COLO829 (cell line): ENCODE measurements at places on chromosomes 16 and 17.

DNA sequence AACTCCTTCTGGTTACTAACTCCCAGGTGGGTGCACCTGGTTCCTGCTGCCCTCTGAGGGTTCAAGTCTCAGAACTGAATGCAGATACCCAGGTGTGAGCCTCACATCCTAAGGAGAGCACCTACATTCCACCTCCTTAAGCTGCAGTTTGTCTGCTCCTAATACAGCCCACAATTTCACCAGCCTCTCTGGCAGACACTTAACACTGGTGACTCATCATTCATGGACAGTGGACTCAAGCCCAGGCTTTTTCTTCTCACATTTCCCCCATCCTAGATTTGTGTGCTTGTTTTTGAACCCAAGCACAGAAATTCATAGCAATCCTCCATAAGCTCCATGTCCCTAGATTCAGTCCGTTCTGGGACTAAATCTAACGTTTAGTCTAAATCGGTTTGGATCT is 7.0 kb upstream of the MAF start:
- peak; percentile 52 for DNase-seq

GRCh38 chr16:23072084-23072599 is 77.1 kb downstream of the USP31 start:
- peak; percentile 40 for DNase-seq

GRCh38 chr16:71811261-71811803 is 2.7 kb upstream of the AP1G1 start:
- DNase-seq: no peak

DNA sequence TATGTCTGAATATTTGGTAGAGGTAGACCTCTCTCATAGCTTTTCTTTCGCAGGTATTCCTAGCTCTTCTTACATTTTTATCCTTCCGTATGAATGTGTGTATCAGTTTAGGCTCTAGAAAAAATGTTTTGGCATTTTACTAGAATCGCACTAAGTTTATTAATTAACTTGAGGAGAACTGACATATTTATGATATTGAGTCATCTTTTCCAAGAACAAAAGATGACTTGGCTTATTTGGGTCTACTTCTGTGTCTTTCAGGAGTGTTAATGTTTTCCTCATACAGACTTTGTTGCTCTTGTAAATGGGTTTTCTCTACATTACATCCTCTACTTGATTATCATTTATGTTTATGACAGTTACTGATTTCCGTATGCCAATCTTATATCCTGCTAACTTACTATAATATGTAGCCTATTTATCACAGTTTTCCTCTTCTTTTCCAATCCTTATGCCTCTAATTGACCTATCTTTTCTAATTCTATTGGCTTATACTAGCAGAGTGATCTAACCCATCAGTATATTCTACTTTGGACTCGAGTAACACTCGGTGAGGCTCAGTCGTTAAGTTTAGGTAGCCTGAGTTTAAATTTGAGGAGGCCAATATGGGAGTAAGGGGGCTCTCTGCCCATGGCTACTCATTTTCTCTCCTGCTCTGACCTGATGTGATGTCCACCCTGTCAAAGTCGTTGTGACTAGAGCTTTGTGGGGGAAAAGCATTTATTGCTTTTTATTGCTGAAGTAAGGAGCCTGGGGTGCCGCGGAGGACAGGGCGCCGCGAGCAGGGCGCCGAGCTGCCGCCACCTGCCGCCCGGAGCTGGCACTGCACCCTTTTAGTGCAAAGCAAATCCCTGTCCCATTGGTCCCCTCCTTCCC is 20.0 kb downstream of the ST6GALNAC1 start:
- peak; percentile 70 for DNase-seq

DNA sequence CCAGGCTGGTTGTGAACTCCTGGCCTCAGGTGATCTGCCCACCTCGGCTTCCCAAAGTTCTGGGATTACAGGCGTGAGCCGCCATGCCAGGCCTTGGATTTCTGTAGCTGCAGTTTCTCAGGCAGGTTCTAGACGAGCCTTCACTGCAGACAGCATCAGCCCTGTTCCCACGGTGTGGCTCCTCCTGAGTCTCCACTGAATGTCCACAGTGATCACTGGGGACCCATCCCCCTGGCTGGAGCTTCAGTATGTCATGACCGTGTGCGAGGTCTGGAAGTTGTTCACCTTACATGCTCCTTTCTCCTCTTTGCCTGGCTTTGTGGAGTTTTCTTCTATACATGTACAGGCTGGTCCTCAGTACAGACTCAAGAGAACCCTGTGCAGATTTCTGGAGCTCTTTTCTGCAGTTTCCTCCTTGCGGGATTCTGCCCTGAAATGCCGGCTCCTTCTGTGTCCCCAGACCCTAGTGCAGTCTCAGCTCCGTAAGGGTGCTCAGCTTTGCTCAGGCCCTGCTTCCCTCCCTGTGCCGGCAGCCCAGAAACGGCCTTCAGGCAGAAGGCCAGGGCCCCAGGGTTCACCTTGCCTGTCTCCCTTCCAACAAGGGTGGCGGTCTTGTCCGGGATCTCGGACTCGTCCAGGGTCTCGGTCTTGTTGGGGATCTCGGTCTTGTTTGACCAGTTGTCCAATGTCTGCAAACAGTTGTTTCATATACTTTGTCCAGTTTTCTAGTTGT is 14.3 kb upstream of the FASN start:
- DNase-seq: no peak

- DNase-seq: no peak
Observed at GRCh38 chr16:2774161-2774891, 2.8 kb downstream of the ELOB start.

DNA sequence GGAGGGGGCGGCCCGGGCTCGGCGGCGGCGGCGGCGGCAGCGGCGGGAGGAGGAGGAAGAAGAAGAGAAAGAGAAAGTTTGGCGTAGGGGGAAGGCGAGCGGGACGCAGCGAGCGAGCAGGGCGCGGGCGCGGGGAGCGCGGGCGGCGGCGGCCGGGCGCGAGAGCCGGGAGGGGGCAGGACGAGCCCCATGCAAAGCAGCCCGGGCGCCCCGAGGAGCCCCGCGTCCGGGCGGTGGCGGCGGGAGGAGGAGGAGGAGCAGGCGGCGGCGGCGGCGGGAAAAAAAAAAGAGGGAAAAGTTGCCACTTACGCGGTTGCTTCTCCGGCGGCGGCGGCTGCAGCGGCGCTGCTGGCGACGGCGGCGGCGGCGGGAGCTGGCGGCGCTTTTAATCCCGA is 10.3 kb upstream of the ZFHX3 start:
- DNase-seq: no peak

DNA sequence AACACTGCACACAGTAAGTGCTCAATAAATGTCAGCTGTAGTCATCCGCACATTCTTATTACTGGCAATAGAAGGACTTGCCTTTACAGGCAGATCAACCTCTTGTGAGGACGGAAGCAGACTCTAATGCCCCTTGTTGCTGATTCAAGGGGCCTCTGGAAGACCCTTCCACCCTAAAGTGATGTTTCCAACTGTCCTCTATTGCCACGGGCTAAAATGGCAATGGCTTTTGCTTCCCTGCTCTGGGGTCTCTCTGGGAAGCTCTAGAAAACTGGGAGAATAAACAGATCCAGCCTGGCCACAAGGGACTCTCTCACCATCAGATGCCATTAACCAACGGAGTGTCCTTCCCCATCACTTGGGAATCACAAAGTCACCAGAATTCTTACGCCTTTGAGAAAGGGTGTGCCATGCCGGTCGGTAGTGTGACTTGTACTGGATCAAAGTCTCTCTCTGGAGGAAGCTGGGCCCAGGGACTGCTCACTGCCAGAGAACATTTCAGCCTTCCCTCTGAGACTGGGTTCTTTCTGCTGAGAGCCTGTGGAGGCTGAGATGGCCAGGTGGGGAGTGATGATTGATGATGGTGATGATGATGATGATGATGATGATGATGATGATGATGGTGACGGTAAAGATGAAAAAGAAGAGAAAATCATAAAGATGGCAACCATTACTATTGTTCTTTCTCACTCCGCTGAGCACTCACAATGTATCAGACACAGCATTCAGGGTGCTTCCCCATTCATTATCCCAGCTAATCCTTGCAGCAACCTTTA is 146.8 kb downstream of the CYLD start:
- no peak for DNase-seq

GRCh38 chr16:21189311-21189710 is 22.1 kb downstream of the ZP2 start:
- DNase-seq: no peak

DNA sequence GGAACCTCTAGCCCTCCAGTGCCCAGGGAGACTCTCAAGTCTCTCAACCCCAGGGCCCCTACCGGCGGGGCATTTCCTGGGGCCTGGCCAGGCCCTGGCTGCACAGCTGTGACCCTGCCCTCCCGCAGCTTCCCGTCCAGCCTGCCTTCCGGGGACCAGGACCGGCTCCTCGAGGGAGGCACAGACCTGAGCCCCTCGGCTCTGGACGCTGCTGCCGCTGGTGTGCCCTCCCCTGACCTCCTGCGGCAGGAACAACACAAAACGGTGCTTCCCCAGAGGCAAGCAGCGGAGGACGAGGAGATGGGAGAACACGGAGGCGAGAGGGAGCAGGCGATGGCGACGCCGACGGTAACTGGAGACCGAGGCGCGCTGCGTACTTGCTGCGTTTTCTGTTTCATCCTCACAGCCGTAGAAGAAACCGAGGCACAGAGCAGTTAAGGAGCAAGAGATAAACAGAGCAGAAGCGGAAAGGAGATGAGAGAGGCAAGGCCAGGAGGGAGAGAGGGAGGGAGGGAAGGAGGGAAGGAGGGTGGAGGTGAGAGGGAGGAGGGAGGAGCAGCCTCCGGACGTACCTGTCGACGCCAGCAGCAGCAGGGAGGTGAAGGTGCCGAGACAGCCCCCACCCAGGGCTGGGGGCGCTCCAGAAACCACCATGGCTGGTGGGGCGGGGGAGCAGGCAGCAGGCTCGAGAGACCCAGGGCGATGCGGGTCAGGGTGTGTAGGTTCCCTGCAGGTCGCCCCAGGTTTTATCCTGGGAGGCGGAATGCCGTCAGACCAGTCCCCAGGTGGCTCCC is at the start of gene PRSS22:
Gene PRSS22, minus strand, starts transcription at position 720 of the 794 bp plus-strand sequence. Its CDS starts 66 bp downstream, at position 654.
- no peak for DNase-seq

GRCh38 chr16:84607694-84608093 is 10.2 kb downstream of the COTL1 start:
- no peak for DNase-seq

DNA sequence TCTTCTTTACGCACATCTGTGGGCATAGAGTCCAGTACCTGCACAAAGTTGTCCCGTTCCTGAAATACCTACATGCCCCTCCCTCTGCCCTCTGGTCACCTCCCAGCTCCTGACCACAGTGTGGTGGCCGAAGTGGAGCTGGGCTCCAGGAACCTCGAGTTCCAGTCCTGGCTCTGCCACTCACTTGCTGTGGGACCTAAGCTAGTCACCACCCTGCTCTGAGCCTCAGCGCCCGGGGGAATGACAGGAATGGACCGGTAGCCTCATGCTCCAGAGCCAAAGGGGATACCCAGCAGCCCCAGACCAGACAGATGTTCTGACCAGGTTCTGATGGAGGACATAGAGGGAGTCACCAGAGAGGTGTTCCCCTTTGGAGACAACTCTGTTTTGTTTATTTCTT is 26.7 kb upstream of the ITGA3 start:
- no peak for DNase-seq

DNA sequence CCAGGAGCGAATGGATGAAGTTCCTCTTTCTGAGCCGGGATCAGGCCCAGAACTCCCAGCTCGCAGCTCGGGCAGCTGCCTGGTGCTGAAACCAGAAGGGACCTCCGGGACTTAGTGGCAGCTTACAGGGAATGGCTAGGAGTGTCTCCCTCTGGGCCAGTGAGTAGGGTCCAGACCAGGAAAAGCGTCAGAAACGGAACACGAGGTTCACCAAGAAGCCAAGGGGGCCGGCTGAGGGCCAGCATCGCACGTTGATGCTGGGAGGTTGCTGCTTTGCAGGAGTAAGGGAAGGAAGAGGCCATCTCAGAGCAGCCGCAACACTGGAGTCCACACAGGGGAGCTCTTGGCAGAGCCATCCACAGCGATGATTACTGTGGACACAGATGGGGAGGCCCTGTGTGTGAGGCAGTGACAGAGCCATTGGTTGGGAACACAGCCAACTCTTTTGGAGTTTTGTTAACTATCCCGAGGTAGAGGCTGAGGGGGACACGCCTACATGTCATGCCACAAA is 74.0 kb upstream of the CREBBP start:
- DNase-seq: no peak

- no peak for DNase-seq
Observed at GRCh38 chr17:39921323-39921722, 2.9 kb upstream of the GSDMB start.

GRCh38 chr16:9008601-9009260 is 45.0 kb upstream of the USP7 start:
- DNase-seq: peak; percentile 72

DNA sequence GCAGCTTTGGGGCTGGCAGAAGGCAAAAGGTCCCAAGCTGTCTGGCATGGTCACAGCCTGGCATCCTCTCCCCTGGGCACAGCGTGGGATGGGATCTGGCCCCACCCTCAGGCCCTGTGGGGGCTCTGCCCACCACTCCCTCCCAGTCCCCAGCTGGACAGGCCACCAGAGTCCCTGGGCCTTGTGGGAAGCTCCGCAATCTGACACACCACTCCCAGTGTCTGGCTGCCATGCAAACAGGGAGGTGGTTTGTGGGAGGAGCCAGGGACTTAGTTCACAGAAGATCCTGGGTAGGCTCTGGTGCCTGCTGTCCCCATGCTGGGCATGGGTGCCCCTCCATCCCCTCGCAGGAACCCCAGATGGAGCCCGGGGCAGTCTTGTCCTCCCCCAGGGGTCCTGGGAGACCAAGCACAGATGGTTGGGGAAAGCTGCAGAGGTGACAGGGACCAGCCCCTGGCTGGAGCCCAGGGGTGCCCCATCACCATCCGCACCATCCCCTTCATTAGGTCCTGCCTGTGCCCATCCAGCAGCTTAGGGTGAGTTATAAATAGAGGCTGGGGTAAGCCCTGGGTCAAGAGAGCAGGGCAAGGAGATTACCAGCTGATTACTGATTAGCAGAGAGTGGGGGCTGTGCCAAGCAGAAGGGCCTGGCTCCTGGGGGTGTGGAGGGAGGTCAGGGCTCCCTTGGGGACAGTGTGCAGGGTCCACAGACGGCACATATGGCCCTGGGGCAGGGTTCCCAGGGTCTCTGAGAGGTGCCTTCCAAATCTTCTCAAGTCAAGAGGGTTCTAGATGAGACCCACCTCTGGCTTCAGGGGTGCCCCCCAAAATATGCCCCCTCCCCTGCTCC is 6.2 kb downstream of the FSCN2 start:
- DNase-seq: no peak

- no peak for DNase-seq
Observed at GRCh38 chr17:70318051-70318450, 148.7 kb downstream of the KCNJ2 start.

DNA sequence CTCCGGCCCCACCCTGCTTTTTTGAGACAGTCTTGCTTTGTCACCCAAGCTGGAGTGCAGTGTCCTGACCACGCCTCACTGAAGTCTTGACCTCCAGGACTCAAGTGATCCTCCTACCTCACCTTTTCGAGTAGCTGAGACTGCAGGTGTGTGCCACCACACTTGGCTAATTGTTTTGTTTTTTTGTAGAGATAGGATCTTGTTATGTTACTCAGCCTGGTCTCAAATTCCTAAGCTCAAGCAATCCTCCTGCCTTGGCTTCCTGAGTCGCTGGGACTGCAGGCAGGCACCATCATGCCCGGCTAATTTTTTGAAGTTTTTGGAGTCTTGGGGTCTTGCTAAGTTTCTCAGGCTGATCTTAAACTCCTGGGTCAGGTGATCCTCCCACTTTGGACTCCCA is 206.7 kb downstream of the SHISA9 start:
- DNase-seq: no peak
